ENCODE measurements at places on chromosomes 3 and 15.

- no peak for DNase-seq
Observed at GRCh38 chr3:66809595-66809958, 188.5 kb upstream of the KBTBD8 start.

GRCh38 chr3:54004335-54004734 is 112.7 kb upstream of the SELENOK start:
- DNase-seq = no peak

GRCh38 chr3:95399585-95399984 is 1336.7 kb downstream of the NSUN3 start:
- no peak for DNase-seq

DNA sequence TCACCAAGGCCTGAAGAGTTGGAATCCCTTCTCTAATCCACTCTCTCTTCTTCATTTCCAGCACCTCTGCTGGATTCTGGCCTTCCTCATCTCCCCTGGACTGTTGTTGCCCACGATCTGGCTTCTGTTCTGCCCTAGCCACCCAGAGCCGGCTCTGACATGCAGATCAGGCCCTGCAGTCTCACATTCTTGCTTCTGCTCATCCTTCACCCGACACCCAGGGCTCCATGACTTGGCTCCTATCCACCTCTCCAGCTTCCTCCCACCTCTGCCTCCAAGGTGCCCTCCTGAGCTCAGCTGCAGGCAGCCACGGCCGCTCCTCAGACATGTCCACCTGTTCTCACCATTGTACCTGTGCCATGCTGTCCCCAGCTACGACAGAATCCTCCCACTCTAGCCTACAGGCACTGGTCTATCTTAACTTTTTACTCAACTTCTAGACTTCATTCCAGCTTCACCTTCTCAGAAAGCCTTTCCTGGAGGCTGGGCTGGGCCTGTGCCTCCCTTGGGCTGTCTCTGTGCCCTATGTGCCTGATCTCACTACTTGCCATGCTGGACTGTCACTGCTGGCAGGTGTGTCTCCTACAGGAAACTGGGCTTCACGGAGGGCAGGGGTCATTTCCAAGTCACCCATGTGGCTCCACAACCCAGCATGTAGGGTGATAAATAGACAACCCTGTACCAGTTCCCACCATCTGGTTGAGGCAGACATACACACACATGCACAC is 16.0 kb upstream of the TBC1D21 start:
- no peak for DNase-seq

DNA sequence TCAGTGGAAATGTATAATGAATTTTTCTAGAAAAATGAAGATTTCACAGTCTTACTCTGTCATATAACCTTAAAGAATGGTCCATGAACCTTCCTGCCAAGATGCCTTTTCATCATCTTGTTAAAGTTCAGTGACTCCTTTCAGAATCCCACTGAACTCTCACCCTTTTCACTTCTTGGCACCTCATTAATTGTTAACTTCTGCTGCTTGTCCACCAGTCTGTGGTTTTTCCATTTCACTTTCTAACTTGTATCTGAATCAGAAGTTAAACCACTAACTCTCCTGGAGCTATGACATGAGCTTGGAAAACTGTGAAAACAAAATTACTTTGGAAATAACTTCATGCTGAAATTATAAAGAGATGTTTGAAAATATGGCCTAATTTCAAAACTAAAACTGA is 281.2 kb upstream of the ALCAM start:
- DNase-seq = no peak
